ENCODE measurements at places on chromosomes 16 and 17. TPM values are rescaled to one million over a fixed set of nuclear protein-coding genes. Genes with fewer than 3 reads are reported as not detected.

The SLC25A19 gene
- total RNA-seq = 20.9 TPM

The RNF222 gene
- not detected for total RNA-seq

The SMYD4 gene
- 14.6 TPM for total RNA-seq

The PRKCB gene
- total RNA-seq = not detected

The PTX4 gene
- total RNA-seq = 0.31 TPM

The KCNG4 gene
- not detected for total RNA-seq

The ODAD4 gene
- 0.60 TPM for total RNA-seq

The CCL1 gene
- not detected for total RNA-seq

The GSG1L2 gene
- total RNA-seq = not detected

The HCRT gene
- not detected for total RNA-seq

The KRTAP4-6 gene
- not detected for total RNA-seq

The AOC2 gene
- 1.6 TPM for total RNA-seq

The KIFC3 gene
- 62.2 TPM for total RNA-seq

The SRCIN1 gene
- total RNA-seq = 0.35 TPM

The SCARF1 gene
- total RNA-seq = 93.7 TPM

The IKZF3 gene
- total RNA-seq = not detected

The KRT20 gene
- total RNA-seq = not detected

The KRT28 gene
- total RNA-seq = not detected

The PDILT gene
- total RNA-seq = not detected

The SSTR5 gene
- 0.24 TPM for total RNA-seq

The KRTAP2-2 gene
- not detected for total RNA-seq

The AIPL1 gene
- not detected for total RNA-seq

The WNT3 gene
- total RNA-seq = 2.0 TPM

The ITGB4 gene
- total RNA-seq = 4.1 TPM

The TPPP3 gene
- 1.3 TPM for total RNA-seq

The OR1D2 gene
- not detected for total RNA-seq

The TXNDC17 gene
- 101 TPM for total RNA-seq

The ACSF3 gene
- 32.7 TPM for total RNA-seq

The MYCBPAP gene
- 0.25 TPM for total RNA-seq

The HOXB8 gene
- total RNA-seq = 1.7 TPM

The HOXB1 gene
- total RNA-seq = not detected
